ENCODE measurements at places on chromosomes 6 and 20. TPM values are rescaled to one million over a fixed set of nuclear protein-coding genes. Genes with fewer than 3 reads are reported as not detected.

CD109 gene
- 11.8 TPM for polyA plus RNA-seq

DNA sequence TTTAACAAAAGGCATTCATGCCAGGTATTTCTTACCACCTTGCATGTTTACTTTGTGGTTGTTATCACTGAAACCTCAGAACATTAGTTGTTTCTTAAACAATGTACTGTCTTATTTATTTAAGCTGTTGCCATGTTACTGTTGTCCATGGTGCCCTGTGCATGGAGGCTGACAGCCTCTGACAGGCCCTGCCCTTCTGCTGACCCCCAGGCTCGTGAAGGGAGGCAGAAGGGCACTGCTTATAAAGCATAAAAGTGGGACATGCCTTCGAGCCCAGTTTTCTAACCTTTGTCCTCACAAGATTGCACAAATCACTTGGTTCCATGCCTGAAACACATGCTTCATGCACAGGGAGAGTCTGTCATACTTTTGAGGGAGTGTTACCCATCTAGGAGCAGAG lies 46.7 kb upstream of the CLIC5 start:
- no peak for DNase-seq

- DNase-seq, result no peak
Measured at GRCh38 chr6:117549611-117550010, 52.7 kb downstream of the GOPC start.

DNA sequence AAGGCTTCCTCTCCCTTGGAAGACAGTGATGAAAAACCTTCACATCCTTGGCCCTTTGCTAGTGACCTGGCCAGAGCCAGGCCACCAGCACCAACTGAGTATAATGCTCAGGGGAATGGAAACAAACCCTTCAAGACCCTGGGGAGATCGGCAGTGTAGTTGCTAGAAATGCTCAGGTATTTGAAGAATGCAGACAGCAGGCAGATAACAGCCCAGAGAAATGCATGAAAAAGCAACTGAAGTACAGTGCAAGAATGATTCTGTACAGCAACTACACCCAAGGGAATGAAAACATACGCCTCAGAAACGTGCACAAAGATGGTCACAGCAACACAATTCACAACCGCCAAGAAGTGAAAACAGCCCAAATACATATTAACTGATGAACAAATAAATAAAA lies 41.1 kb downstream of the PPP1R3G start:
- DNase-seq, result no peak

NOL7 gene
- 83.0 TPM for polyA plus RNA-seq

All from left renal pelvis (tissue), 4 donors.